ENCODE measurements at places on chromosomes 2 and 18.

DNA sequence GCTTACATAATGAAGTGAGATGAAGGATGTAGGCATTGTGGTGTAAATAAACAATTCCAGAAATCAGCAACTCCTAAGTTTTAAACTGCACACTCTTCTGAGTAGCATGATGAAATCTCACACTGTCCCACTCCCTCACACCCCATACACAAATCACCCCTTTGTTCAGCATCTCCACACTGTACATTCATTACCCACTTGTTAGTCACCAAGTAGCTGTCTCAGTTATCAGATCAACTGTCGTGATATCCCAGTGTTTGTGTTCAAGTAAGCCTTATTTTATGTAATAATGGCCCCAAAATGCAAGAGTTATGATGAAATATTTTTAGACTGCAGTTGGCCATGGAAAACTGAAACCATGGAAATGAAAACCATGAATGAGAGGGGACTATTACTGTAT is 135.7 kb downstream of the GRB14 start:
- DNase-seq: no peak

- no peak for DNase-seq
Measured at GRCh38 chr2:156486147-156486546, 50.0 kb downstream of the GPD2 start.

GRCh38 chr2:227597998-227598397 is 695 bp upstream of the SCYGR2 start:
- no peak for DNase-seq

GRCh38 chr2:2229626-2230432 is 101.2 kb downstream of the MYT1L start:
- DNase-seq: no peak

DNA sequence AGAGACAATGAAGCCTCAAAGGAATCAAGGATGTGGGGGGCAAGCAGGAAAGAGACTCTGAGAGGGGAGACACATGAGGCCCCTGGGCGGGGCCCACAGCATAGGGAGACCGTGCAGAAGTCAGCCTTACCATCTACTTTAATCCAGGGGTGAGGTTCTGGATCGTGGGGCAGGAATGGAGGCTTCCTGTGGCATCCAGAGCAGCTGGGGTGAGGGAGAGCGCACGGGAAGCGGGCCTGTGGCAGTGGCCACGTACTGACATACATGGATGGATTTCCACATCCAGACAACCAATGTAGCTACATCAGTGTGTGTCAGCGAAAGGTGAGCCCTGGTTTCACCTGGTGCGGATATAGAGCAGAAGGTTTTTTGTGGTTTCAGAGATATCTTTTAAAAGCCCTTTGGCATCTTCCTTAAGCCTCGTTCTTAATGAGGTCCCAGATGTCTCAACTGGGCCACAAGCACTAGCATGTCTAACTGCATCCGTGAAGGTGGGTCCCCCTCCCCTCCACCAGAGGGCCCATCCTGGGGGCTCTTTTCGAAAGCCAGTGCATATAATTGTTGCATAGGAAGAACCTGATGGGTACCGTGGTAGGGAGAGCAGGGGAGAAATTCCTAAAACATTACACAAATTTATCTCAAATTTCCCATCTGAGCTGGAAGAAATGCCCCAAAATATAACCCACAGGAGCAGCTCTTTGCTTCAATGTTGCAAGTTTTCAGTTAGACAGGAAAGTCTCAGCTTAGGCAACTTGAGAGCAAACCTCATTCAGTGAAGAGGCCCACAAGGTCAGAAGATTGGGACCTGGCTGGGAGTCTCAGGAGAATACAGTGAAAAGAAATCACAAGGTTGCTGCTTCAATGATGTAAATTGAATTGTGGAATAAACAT is 90.9 kb downstream of the SP3 start:
- DNase-seq: no peak

- DNase-seq: no peak
Measured at GRCh38 chr2:60439219-60439974, 114.1 kb downstream of the BCL11A start.

DNA sequence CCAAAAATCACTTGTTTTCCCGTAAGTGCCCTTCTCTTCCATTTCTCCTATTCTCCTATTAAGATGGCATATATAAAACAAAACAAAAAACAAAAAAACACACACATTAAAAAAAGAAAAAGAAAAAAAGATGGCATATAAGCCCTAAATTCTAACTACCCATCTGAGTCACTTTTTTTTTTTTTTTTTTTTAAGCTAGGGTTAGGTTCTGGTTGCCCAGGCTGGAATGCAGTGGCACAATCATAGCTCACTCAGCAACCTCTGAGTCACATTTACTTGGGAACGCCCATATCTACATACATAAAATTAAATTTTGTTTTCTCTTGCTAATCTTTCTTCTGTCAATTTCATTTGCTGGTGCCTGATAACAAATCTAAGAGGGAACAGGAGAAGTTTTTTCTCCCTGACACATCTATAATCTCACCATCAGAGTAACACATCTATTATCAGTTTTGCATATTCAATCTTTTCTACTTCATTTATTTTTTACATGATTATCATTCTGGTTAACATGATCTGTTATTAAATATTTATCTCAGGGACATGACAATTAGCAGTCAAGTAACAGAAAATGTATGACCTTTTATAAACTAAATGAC is 52.1 kb downstream of the EEF1B2 start:
- no peak for DNase-seq

GRCh38 chr2:241773511-241774418 is 2.9 kb upstream of the GAL3ST2 start:
- no peak for DNase-seq

DNA sequence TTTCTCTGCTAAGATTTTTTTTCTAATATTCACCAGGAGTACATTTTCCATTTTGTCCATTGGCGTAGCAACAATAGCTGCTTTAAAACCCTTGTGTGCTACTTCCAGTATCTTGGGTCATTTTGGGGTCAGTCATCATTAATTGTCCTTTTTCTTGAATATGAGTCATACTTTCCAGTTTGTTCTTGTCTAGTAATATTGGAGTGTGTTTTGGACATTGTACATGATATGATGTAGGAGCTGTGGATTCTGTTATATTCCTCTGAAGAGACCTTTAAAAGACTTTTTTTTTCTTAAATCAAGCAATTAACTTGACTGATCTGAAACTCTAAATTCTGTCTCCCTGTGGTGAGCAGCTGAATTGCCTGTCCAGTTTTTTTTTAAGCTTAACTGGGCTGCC is 40.8 kb downstream of the AGPS start:
- no peak for DNase-seq

DNA sequence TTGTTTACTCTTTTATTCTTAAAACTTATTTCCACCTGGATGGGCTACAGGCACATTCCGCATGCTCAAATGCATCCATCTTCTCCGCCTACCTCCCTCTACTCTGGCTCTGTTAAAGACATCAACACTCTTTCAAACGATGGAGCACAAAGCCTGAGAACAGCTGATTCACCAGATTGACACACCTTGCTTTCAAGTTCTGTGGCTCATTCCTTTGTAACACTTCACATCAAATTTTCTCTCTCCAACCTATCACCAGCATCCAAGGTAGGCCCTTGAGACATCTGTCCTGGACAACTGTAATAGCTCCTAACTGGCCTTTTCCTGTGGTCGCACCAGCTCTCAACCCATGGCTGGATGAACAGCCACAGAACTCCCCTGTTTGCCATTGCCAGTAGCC is 274.5 kb downstream of the BCL11A start:
- no peak for DNase-seq

GRCh38 chr2:97716695-97717612 is 3.6 kb downstream of the ZAP70 start:
- DNase-seq: no peak

- DNase-seq: no peak
Measured at GRCh38 chr2:237039301-237040031, 46.2 kb upstream of the COPS8 start.

DNA sequence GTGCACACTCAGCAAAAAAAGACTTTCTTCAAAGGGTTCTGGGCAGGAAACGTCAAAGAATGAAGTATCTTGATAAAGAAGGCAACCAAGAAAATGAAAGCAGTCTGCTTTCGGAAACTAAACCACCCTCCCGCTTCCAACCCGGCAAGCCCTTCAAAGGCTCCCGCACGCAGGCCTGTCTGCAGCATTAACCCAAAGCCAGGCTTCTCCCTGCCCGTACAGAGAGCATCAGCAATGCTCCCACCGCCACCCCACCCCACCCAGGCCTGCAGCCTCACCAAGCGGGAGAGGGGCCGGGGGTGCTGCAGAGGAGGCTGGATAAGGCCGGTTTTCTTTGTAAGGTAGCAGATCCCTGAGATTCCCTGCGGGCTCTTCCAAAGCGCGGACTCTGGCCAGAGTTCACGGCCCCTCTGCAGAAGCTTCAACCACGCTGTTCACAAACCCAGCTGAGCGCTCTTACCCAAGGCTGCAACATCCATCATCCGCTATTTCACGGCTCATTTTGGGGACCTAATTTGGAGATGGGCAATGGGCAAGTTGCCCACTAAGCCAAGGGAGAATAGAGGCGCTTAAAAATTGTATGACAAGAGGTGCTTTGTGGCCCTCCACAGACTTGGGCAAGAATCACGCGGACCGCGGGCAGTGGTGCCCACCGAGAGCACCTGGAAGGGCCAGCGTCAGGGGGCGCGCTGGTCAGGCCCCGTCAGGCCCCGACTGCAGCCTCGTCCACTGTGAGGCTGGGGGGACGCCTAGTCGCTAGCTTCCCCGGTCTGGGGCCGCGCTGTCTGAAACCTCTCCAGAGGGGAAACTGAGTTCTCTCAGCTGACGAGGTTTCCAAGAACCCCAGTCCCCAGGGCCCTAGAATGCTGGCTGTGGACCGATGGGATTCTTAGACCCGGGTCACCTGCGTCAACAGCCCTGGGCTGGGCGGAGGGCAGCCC is 225.4 kb upstream of the ID2 start:
- DNase-seq: no peak

DNA sequence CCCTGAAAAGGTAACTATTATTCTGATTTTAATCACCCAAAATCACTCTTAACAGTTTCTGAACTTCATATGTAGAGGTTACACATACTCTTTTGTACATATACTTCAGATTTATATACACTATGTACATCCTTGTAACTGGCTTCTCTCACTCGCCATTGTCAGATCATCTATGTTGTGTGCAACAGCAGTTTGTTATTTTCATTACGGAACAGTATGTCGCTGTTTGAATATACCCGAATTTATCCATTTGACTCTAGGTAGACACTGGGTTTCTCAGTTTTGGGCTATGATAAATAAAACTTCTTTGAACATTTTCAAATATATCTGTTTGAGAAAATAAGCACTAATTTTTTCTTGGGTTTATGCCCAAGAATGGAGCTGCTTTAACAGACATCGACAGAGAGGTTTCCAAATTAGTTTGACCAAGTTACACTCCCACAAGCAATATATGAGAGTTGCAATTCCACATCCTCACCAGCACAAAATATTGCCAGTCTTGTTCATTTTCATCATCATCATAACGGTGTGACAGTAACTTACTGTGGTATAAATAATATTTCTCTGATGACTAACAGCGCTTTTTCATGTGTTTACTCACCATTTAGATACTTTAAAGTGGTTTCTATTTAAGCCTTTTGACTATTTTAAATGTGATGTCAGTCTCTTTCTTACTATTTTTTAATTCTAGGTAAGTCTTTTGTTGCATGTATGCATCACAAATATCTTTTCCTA is 80.9 kb downstream of the SMC6 start:
- no peak for DNase-seq

- DNase-seq: no peak
Measured at GRCh38 chr2:239212121-239212928, 188.5 kb downstream of the HDAC4 start.

DNA sequence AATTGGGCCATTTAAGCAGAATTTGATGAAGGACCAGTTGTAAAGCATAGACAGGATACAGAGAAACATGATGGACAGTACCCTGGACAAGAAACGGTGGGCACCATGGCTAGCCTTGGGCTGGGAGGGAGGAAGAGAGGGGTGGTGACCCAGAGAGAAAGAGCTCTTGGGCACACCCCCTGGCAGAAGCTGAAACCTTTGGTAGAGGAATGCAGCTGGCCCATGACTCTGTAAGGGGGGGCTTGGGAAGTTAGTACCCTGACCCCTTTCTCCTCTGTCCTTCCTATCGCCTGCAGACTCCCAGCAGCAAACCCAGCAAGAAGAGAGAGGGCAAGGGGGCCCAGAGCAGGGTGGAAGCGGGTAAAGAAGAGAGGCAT is 32.6 kb downstream of the MRPL44 start:
- no peak for DNase-seq

DNA sequence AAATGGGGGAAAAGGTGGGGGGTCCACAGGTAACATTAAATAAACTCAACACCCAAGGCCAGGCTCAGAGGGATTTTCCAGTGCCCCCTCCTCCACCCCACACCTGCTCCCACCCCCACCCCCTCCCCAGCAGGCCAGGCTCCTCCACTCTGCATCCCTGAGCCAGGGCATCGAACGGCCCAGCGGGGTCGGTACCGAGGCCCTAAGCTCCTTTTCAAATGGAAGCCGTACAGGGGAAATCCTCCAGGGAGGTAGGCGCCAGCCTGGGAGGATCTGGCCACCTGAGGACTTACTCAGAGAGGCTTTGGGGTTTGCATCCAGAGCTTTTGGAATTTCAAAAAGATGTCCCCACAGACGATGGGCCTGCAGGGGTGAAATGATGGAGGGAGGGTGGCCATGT is 46.5 kb downstream of the ZFP36L2 start:
- DNase-seq: no peak

GRCh38 chr2:9578467-9579235 is 23.0 kb upstream of the ADAM17 start:
- DNase-seq: no peak

DNA sequence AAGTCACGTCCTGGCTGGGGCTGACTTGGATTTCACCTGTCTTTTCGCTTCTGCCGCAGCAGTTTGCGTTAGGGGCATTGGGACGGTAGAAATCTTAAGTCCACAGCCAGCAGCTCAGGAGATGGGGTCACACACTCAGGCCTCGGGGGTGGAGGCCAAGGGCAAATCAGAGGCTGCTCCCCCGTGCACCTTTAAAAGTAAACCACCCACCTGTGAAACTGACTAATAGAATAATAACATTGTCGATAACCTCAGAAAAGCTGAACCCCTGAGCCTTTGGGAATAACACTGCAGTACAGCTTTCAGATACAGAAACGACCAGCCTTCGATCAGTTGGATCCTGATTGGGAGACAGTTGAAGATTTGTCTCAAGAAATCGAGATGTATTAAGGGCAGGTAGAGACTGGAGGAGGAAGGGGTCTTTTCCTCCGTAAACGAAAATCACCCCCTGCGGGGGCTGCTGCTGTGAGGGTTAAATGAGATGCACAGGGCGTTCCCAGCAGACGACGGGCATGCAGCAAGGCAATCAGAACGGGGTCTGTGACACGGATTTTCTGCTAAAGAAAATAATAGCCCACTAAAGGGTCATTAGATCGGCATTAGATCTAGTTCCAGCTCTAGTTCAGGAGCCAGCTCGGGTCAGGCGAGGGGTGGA is 16.4 kb upstream of the NFATC1 start:
- DNase-seq: no peak
